Left kidney (tissue), 8 donors: ENCODE measurements at places on chromosomes 7 and 10.

- no peak for DNase-seq
Measured at GRCh38 chr7:155296006-155296787, 1.5 kb upstream of the INSIG1 start.

GRCh38 chr7:874031-874749 is 2.2 kb upstream of the GET4 start:
- DNase-seq: no peak

- DNase-seq: no peak
Measured at GRCh38 chr7:44278451-44279161, 46.8 kb downstream of the CAMK2B start.

DNA sequence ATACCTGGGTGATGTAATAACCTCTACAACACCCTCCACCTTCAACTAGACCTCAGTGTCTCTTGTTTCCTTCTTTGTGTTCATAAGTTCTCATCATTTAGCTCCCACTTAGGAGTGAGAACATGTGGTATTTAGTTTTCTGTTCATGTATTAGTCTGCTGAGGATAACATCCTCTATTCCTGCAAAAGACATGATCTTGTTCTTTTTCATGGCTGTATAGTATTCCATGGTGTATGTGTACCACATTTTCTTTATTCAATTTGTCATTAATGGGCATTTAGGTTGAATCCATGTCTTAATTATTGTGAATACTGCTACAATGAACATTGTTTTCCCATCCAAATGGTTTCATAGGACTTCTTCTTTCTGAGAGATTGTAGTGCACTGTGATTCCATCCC is 135.7 kb downstream of the MBL2 start:
- no peak for DNase-seq

DNA sequence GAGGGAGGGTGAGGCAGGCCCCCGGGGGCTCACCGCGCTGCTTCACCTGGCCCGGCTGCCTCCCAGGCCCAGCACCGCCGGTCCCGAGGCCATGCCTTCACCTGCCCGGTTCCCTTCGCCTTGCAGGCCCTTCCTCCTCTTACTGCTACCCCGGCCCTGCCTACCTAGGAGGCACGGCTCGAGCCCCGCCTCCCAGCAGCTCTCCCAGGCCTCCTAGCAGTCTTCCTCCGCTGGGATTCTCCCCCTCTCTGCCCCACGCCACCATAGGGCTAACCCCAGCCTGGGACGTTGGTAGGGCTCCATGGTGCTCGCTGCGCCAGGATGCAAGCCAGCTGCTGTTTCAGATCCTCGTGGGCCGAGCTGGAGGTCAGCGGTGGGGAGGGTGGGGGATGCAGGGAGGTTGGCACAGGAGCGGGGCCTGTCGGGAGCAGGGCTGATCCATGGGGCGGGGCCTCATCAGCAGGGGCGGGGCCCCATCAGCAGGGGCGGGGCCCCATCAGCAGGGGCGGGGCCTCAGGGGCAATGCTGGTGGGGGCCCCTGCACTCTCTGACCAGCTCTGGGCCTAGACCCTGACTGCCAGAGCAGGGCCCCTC is 63.3 kb downstream of the RASGEF1A start:
- DNase-seq: no peak

GRCh38 chr7:159032322-159032721 is 112.3 kb downstream of the VIPR2 start:
- DNase-seq: no peak
